ENCODE measurements at places on chromosomes 1 and 21.

GRCh38 chr1:60822252-60822651 is 260.1 kb upstream of the NFIA start:
- no peak for DNase-seq

- DNase-seq, result no peak
Measured at GRCh38 chr1:14897080-14897449, 256.5 kb upstream of the TMEM51 start.

- peak; percentile 41 for DNase-seq
Measured at GRCh38 chr1:163307479-163308171, 14.1 kb upstream of the NUF2 start.

- DNase-seq, result no peak
Measured at GRCh38 chr1:184409011-184409410, 22.2 kb downstream of the C1orf21 start.

- DNase-seq, result no peak
Measured at GRCh38 chr1:38891753-38892152, 10.4 kb upstream of the GJA9 start.

DNA sequence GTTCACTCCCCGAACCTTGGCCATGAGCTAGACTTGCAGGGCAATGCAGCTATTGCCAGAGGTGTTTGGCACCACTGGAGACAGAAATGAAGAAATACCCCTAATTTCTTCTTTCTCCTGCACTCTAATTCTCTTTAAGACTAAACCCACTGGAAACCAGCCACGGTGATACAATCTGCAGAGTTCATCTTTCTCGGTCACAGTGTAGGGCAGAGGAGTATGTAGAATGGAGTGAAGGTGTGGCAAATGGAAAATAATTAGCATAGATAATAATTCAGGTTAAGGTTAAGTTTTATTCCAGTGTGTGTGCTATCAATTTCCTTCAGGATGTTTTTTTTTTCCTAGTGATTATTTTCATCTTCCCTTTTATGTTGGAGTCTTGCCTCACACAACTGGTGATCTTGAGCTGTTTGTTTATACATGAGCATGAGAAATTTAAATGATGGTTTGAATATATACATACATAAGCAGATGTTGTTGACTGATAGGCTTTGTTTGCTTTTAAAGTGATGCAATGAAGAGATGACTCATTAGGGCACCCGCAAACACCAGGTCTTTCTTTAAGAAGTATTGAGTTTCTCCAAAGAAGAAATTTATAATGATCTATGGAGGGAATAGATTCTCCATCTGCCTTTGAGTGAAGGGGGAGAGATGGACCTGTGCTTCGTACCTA is 81.9 kb downstream of the SPATA17 start:
- no peak for DNase-seq

DNA sequence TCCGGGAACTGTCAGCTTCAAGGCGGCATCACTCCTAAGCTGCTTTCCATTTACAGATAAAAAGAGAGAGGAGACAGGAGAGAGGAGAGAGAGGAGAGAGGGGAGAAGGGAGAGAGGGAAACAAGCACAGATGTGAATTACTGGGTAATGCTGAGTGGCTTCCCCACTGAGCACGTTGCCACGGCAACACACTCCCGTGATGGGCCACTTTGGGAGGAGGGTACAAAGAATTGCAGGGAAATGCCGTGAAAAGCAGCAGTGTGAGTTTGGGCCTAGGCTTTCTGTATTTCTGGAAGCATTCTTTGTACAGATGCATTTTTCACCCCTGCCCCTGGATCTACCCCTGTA is 128.0 kb upstream of the IRF2BP2 start:
- no peak for DNase-seq

Measured in AG04449 (cell line).